Mononuclear cell (primary cell): ENCODE measurements at places on chromosomes 5 and 9. TPM values are rescaled to one million over a fixed set of nuclear protein-coding genes. Genes with fewer than 3 reads are reported as not detected.

The C5orf52 gene
- total RNA-seq: not detected

The ZNF608 gene
- total RNA-seq: 0.84 TPM

The ASPN gene
- total RNA-seq: not detected

The PCDHGA1 gene
- total RNA-seq: not detected

The KIF4B gene
- total RNA-seq: not detected

The RNF44 gene
- 24.9 TPM for total RNA-seq

The C9orf50 gene
- total RNA-seq: not detected
